ENCODE measurements at places on chromosomes 2 and 18.

- no peak for DNase-seq
Measured at GRCh38 chr2:217444932-217445331, 557.9 kb downstream of the TNS1 start.

GRCh38 chr2:59956981-59957380 is 596.5 kb downstream of the BCL11A start:
- no peak for DNase-seq

DNA sequence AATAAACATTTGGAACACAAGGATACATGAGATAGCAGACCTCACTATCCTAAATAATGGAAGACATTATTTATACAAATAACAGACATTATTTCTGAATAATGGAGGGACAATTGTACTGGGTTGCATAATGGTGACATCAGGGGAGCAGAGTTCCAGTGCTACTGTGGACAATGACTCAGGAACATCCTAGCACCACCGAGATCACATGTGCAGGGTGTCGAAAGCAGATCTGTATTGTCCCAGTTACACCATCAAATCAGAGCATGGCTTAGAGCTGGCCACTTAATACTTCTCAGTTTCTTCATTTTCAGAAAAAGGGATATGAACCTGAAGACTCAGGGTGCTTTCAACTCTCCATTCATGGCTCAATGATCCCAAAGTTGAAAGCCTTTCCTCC is 249.1 kb upstream of the RBMS1 start:
- no peak for DNase-seq

GRCh38 chr2:75525434-75526310 is 35.1 kb downstream of the EVA1A start:
- no peak for DNase-seq

DNA sequence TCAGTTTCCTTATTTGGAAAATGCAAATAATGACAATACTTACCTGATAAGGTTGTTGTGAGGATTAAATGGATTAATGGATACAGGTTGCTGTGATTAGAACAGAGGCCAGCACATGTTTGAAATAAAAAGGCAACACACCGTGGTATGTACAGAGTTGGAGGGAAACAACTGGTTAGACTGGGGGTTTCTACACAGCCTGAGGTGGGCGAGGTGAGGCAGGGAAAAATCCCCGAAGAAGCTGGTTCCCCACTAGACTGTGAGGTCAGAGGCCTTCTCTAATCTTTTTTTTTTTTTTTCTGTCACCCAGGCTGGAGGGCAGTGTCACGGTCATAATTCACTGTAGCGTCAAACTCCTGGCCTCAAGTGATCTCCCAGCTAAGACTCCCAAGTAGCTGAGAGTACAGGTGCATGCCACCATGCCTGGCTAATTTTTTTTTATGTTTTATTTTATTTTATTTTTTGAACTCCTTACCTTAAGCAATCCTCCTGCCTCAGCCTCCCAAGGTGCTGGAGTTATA is 1.2 kb upstream of the E2F6 start:
- no peak for DNase-seq

DNA sequence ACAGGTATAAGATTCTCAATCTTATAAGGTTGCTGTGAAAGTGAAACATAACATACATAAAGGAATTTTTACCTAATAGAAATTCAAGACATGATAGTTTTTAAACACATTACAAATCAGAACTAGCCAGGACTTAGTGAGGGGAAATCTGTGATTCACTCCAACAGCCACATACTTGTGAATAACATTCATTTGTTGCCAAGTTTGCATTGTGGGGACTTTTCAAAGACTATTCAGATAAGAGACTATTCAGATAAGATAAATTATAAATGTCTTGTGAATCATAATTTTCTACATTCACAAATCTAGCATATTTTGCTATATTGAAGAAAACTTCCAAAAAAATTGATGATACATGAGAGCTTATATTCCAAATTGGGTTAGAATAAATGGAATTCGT is 345.3 kb upstream of the CDH20 start:
- DNase-seq, result no peak
